Left renal cortex interstitium (tissue), 4 donors: ENCODE measurements at places on chromosomes 2 and 18.
A peak's percentile ranks its signal among the peaks of the same experiment; 100 is the strongest.

DNA sequence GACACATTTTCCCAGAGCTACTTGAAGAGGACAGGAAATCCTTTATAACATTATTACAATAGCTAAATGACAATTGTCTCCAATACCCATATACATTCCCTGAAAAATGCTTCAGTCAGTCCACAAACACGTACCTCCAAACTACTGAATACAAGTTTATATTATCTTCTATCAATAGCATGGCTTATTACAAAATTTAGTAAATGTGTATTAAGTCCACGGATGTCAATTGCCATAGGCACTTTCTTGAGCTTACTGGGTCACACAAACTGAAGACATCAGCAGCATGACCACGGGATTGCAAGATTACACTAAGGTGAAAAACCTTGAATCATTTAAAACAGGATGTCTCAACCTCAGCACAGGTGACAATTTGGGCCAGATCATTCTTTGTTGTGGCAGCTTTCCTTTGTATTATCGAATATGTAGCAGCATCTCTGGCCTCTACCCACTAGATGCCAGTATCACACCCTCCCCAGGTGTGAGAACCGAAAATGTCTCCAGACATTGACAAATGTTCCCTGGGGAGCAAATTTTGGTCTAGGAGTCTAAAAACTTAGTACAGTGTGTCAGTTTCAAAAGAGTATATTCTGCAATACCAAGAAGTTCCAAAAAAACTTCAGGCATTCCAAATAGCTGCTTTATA is 1.4 kb downstream of the MBD2 start:
- DNase-seq, result no peak

DNA sequence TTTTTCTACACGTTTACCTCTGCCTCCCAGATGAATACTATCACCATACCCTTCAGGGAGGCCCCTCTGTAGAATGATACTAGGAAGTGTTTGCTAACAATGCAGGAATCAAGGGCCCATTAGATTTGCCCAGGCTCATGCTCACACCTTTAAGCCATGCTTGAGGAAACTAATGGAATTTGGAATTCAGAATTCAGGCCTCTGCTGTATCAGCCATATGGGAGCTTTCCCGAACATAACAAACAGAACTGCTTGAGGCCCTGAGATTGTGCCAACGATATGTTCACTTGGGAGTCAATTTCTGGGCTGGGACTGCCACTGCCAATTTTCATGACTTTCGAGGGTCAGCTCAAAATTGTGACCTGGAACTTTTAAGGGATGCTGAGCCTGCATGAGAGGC is 282.5 kb downstream of the CLIP4 start:
- DNase-seq, result no peak

DNA sequence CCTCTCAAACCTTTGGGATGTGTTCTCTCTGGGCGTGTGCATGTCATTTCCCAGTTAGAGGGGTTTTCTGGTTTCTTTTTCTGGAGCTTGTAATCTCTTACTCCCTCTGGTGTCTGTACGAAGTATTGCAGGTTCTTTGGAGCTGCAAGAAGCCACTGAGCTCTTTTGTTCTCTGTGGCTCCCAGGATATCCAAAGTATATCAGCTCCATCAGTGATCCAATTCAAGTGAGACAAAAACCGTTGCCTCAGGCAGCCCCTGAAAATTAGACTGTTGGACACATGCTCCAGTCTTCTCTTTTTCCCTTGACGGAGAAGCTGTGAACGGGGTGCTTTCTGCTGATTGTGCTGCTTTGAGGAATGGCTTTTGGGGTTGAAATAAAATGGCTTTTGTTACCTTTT is 59.0 kb upstream of the LDLRAD4 start:
- DNase-seq, result no peak

GRCh38 chr2:222261504-222261903 is 37.3 kb downstream of the PAX3 start:
- DNase-seq, result no peak

GRCh38 chr18:8424481-8424880 is 184.8 kb upstream of the RAB12 start:
- DNase-seq, result no peak

DNA sequence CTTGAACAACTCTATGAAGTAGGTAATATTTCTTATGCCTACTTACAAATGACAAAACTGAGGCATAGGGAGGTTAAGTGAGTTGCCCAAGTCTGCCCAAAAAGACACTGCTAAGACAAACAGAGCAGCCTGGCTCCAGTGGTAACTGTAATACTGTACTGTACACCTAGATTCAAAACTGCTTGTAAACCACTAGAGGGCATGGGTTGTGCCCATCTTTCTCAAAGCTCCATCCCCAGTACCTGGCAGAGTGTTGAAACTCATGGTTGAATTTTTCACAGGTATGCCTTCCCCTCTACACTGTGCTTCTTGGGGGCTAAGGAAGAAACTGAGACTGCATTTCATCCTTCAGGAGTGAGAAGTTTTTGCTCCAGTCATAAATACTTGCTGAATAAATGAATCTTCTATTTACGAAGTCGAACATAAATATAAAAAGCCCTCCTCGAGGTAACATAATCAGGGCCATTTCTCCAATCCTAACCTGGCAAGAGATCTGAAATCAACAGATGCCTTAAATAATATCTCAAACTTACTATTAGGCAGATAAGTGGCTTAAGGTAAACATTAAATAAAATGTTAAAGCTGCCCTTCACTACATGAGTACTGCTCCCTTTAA is 2.0 kb downstream of the PPP4R1 start:
- peak; percentile 22 for DNase-seq

- DNase-seq, result no peak
These were observed 6.4 kb upstream of the GEMIN6 start for GRCh38 chr2:38771632-38772031.

DNA sequence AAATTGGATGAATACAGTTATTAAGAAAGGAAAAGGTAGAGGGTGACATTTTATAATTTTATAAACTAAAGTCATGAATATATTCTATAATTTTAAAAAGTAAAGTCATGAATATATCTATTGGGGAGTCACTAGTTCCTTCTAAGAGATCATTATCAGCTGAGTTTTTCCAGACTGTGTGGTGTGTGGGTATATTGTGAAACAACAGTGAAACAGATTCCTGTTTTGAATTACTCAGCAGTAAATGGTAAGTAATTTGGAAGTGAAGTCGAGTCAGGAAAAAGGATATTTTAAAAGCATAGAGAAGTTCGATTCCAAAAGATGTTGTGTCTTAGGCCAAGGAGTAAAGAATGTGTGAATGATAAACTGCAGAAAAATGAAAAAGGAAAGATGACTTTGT is 1018.2 kb upstream of the NXPH2 start:
- no peak for DNase-seq

DNA sequence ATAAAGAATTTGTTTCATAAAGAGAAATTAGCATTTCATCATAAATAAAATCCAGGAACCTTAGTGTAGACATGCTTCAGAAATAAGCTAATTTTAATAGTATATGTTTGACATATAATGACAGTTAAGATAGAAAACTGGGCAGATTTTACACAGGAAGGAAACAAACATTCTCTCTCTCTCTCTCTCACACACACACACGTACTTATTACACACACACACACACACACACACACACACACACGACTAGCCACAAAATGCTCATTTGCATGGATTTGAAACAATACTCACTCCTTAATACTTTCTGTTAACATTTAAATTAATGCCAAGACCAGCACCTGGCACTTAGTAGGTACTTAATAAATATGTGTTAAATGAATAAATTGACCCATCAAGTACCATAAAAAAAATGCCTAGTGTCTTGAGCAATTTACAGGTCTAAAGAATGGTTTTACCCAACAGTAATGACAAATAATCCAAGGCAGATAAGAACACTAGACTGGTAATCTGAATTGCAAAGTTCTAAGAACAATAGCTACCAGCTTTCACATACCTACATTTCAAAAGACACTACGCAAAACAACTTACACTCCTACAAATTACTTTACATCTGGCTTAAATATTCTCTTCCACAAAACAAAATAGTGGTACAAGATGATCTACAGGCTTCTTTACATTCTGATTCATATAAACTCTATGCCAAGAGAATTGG is 2.9 kb upstream of the GALNT3 start:
- DNase-seq, result no peak

- DNase-seq, result no peak
These were observed 139.0 kb upstream of the SERPINE2 start for GRCh38 chr2:224178056-224178455.

GRCh38 chr2:7508296-7508943 is 591.2 kb downstream of the RNF144A start:
- no peak for DNase-seq

DNA sequence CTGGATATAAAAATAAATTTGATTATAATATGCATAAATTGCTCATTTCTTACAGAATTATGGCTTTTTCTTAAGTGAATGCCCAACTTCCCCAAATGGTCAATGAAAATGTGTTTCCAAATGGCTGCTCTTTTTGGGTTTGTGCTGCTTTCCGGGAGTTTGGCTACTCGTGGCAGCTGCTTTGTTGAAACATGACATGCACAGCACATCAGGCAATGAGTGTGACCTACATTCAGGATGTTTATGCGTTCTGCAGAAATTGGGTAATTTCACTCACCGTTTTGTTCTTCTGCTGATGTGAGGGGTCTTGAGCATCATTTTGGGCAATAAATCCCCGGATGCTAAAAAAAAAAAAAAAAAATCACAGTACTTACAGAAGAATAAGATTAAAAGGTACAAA is 825.0 kb upstream of the KLHL29 start:
- DNase-seq, result no peak

GRCh38 chr2:216792222-216793021 is 67.4 kb downstream of the TNP1 start:
- no peak for DNase-seq

DNA sequence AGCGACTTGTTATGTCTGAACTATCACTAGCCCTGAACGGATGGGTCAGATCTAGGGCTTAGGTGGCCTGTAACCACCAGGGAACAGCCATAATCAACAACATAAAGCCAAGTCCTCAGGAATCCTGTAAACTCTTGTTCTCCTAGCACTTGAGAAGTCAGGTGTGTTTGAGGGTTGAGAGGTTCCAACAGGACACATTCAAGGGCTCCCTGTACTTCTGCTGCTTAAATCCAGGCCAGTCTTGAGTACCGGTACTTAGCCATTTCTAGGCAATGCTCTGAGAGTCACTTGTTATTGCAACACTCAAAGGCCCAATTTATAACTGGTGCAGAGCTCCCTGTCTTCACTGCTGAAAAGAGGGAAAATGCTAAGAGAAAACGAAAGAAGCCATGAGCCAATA is 21.6 kb upstream of the SLC40A1 start:
- DNase-seq, result no peak

DNA sequence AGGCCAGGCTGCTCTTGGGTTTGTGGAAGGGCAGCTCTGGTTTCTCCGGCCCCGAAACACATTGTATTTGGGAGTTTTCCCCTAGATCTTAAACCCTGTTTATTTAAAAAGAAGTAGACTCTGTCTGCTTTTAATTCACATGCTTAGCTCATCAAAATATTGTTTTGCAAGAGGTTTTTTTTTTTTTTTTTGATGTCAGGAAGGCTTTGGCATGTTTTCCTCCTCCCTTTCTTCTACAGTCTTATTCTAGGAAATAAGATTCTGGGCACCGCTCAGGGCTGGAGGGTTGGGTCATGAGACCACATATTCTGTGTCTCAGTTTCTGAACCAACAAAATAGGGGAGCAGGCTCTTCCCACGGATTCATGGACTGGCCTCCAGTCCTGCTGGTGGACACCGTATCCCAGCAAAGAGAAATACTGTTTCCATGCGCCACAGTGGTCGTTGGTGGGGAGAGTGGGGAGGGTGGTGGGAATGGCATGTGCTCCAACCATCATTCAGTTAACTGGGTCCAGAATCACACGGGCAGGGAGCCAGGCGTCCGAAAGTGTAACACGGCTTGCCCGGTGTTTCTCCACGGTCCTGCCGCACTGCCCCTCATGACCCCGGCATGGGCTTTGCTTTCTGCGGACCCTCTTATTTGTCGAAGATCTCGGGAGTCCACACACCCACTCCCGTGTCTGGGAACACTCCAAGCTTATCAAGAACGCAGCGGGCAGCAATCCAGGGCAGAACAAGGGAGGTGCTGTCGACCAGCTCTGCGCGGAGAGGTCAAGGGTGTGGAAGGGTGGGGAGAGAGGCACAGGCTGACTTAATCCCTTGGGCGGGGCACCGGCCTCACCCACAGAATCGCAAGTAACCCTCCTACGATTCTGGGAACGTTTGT is 176.7 kb downstream of the GLI2 start:
- DNase-seq, result no peak

GRCh38 chr18:77671456-77672167 is 422.0 kb downstream of the GALR1 start:
- DNase-seq, result no peak

- DNase-seq, result no peak
These were observed 344.5 kb upstream of the LRATD1 start for GRCh38 chr2:14288016-14288415.

- no peak for DNase-seq
These were observed 20.3 kb downstream of the TRAPPC12 start for GRCh38 chr2:3399829-3400228.

GRCh38 chr2:241940329-241940728 is 70.8 kb downstream of the RTP5 start:
- DNase-seq, result no peak

DNA sequence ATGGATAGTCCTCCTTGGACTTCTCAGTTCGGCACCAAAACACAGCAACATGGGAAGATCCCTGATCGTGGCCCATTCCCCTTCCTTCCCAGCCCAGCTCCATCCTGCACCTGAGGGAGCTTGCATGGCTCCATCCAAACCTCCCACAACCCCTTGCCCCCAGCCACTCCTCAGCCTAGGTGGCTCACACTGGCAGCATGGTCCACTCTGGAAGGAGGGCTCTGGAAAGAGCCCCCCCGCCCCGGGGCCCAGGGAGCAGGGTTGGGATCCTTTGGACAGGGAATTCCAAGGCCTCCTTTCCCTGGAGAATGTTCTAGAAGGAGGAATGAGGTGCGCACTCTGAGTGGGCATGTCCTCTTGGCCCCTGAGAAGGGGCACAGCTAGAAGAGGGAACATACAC is 62.8 kb upstream of the ID2 start:
- DNase-seq, result no peak

DNA sequence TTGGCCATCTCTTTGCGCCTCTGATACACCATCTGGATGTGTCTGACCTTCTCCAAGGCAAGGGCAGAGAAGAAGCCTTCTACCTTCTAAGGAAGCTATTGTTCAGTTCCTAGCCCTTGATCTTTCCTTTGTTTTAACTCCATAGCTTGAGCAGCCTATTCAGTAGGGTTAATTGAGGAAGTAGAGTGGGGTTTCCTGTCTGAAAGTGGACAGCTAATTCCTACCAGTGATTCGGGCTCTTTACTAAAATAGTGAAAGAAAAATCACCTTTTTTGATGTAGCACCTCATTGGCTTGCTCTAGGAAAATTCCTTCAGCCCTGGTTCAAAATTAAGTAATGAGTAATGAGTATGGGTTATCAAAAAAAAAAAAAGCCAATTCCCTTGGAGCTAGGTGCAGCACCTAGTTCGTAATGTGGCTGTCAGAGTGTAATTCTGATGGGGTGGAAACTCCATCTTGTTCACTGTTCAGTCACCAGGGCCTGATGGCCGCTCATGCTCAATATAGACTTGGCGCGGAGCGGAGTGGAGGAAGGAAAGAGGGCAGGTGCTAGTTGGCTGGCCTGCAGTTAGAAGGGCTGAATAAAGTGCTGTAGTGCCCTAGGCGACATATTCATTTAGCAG is 2.9 kb upstream of the MGAT5 start:
- DNase-seq, result no peak
